Stimulated activated CD8-positive, alpha-beta memory T cell treated with anti-CD3 and anti-CD28 coated beads, Interleukin-15, amount 100 ng/mL, for 1 hour (primary cell): ENCODE measurements at places on chromosomes 13 and 19.

DNA sequence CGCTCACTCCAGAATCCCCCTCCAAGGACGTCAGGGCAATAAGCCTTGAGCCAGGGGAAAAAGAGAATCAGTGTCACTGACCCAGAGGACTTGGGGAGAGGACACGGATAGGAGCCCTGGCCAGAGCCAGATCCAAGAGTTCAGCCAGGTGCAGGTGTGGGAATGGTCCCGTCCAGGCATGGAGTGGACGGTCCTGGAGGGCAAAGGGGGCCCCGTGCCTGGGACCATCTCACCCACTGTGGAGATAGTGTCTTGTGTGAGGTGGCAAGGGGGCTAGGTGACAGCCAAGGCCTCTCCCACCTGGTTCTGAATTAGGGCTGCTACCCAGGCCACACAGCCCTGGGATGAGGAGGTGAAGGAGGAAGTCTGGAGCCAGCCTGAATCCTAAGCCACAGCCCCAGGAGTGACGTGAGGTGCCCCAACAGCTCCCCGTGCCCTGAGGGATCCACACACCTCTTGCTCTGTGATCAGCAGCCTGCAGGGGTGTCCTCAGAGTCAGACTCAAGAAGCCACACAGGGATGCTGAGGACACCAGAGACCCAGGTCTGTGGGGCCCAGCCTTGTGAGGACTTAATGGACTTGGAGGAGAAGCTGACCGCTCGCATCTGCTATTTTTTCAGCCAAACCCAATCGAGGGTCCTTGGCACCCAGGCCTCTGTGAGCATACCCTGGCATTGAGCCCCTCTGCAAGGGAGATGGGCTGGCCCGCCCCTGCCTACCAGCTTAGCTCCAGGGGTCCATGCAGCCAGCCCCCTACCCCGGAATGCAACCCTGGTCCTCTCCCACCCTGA, 16.4 kb upstream of the ZNF14 start:
- DNase-seq: no peak

GRCh38 chr19:16160943-16161560, 12.3 kb downstream of the CIB3 start:
- DNase-seq: no peak

- no peak for DNase-seq
These were observed 21.4 kb upstream of the UPF3A start for GRCh38 chr13:114259974-114260373.

- DNase-seq: no peak
These were observed 7.7 kb downstream of the DZIP1 start for GRCh38 chr13:95636853-95637252.

GRCh38 chr13:35927567-35928021, 203.6 kb downstream of the DCLK1 start:
- no peak for DNase-seq

GRCh38 chr19:23528376-23528775, 133.1 kb upstream of the ZNF91 start:
- no peak for DNase-seq

- DNase-seq: no peak
These were observed 431.2 kb upstream of the SLC10A2 start for GRCh38 chr13:103497404-103497803.

GRCh38 chr13:107348471-107348870, 780.5 kb upstream of the ARGLU1 start:
- no peak for DNase-seq

DNA sequence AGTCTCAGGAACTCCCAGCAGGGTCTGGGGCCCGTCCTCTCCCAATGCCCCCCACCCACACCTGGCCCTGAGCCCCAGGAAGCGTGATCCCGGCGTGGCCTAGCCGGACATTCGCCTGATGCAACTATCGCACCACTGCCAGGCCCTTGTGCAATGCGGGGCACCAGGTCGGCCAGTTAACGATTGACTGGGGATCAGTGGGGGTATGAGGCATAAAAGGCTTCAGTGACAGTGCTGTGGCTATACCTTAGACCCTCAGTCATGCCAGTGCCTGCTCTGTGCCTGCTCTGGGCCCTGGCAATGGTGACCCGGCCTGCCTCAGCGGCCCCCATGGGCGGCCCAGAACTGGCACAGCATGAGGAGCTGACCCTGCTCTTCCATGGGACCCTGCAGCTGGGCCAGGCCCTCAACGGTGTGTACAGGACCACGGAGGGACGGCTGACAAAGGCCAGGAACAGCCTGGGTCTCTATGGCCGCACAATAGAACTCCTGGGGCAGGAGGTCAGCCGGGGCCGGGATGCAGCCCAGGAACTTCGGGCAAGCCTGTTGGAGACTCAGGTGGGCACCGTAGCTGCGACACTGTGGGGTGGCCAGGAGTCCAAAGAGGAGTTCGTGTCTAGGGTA, at the start of gene ANGPTL8:
Gene ANGPTL8, plus strand, starts transcription at position 243 of the 624 bp plus-strand sequence. Its CDS starts 19 bp downstream, at position 262.
- DNase-seq: no peak

DNA sequence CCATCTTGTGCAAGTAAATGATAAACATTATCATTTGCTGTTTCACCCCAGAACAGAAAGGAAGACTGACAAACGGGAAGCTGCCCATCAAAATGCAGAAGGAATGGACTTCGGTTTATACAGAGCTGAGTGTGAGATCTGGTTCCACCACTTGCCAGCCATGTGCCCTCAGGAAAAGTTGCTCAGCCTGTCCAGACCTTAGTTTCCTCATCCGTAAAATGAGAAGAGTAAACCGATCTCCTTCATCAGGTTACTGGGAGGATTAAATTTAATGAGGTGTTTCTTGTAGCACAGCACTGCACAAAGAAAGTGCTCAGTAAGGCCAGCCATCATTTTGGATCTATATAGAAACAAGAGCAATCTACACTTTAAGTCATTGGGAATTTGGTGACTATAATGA, 36.7 kb upstream of the SERP2 start:
- DNase-seq: no peak

DNA sequence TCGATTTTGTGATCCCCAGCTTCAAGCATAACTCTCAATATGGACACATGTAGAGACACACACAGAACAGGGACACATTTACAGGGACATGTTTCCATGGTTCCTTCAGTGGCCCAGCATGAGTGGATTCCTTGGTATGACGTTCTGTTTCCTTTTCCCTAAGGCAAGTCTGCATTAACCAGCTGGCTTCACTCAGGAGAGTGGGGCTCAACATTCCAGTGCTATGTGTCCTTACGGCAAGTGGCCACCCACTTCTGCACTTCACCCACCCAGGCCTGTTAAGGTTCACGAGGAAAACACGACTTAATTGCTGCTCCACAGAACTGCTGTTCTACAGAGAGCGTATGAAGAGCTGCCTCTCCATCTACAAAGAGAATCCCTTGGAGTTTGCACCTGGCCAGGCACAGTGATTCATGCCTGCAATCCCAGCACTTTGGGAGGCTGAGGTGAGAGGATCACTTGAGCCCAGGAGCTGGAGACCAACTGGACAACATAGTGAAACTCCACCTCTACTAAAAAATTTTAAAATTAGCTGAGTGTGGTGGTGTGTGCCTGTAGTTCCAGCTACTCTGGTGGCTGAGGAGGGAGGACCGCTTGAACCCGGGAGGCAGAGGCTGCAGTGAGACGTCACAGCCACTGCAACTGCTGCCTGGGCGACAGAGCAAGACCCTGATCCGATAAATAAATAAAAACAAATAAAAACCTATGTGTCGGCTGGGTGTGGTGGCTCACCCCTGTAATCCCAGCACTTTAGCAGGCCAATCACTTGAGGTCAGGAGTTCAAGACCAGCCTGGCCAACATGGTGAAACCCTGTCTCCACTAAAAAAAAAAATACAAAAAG, 32.5 kb downstream of the BRD4 start:
- no peak for DNase-seq

DNA sequence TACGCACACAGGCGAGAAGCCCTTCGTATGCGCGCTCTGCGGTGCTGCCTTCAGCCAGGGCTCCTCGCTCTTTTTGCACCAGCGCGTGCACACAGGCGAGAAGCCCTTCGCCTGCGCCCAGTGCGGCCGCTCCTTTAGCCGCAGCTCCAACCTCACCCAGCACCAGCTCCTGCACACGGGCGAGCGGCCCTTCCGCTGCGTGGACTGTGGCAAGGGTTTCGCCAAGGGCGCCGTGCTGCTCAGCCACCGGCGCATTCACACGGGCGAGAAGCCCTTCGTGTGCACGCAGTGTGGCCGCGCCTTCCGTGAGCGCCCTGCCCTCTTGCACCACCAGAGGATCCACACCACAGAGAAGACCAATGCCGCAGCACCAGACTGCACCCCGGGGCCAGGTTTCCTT, 4.7 kb downstream of the ZNF324B start:
- no peak for DNase-seq

DNA sequence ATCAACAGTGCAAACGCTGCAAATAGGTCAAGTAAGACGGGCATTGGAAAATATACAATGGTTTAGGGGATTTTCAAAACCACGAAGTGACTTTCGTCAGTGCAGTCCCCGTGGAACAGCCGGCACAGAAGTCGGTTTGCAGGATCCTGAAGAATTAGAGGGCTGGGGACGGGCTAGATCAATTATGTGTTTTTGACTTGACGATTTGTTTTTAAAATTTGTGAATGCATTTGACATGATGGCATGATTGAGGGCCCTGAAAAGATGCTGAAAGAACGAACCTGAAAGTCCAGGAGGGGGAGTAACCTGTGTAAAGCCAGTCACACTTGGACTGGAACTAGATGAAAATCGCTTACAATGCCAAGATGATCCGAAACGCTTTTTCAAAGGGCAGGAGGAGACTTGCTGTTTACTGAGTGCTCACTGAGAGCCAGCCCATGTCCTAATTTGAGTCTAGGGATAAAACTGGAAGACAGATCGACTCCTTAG, 8.9 kb upstream of the DGKH start:
- DNase-seq: no peak

DNA sequence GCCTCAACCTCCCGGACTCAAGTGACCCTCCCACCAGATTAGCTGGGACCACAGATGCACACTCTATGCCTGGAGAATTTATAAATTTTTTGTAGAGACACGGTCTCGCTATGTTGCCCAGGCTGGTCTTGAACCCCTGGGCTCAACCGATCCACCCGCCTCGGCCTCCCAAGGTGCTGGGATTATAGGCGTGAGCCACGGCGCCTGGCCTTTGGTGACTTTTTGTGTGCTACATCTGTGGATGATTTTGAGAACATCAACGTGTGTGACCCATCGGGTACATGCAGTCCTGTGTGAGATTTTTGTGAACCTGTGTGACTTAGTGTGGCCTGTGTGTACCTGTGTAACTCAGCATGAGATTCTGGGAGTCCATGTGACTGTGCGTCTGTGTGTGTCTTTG, 8.5 kb upstream of the NFIX start:
- no peak for DNase-seq

DNA sequence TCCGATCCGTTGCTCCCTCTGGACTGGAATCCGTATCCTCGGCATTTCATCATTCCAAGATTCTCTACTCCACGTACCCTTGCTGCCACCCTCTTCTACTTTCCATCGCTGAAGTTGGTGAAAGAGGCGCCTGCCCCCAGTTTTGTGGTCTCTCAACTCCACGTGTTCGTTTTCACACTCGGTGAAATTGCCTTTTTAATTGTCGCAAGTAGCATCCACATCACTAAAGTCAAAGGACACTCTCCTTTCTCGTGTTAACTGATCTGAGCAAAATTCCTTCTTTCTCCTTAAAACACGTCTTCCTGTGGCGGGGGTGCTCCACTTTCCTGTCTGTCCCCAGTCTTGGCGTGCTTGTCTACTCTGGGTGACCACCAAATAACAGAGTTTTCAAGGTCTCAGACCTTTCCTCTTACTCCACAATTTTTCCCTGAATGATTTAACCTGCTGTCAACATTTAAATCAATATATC, 1.1 kb upstream of the TMTC4 start:
- DNase-seq: no peak

- no peak for DNase-seq
These were observed 396.7 kb downstream of the RFC3 start for GRCh38 chr13:34214686-34215085.

- DNase-seq: no peak
These were observed 606.5 kb downstream of the UQCRFS1 start for GRCh38 chr19:28606269-28607032.

- no peak for DNase-seq
These were observed 19.3 kb upstream of the SDHAF1 start for GRCh38 chr19:35975608-35976214.

DNA sequence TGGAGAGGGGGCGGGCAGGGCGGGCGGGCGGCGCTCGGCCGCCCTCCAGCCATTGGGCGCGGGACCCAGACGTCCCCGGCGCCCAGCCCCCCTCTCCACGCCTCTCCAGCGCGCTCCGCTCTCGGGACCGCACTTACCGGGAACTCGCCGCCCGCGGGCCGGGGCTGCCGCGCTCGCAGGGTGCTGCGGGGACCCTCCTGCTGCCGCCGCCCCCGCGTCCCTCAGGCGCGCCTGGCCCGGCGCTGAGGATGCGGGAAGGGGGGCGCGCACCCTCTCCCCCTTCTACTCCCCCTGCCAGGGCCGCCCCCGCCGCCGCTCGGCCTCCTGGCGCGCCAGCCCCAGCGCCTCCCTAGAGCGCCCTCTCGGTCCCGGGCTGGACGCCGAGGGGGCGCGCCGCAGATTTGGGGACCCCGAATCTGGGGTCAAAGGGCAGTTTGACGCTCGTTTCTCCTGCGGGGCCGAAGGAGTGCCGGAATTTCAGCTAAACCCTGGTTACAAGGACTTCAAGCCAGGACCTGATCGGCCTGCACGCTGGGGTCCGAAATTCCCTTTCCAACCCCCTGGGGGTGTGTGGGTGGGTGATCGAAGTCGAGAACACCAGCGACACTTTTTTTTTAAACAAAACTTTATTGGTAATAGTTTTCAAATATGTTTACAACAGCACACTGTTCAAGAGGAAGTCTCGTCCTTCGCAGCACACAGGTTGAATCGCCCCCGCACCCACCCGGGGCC, 696 bp upstream of the SAMD1 start:
- no peak for DNase-seq

GRCh38 chr13:23644126-23644419, 73.9 kb downstream of the TNFRSF19 start:
- DNase-seq: no peak

- no peak for DNase-seq
These were observed 4.7 kb downstream of the PTH2 start for GRCh38 chr19:49418511-49418910.

DNA sequence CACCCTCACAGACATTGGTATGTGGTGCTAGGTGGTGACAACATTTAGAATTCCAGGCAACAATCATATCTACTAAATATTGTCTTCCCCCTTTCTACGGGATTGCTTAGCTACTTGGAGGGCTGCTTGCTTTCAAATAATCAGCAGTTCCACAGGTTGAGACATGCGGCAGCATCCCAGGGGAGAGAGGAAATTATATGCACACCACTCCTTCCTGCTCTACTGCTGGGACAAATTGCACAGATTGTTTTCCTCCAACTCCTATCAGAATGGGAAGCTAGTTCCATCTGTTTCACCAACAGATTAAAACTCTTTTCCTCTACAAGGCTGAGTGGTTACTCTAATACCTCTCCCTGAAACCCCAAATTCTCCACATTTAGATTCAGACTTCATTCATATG, 275.4 kb downstream of the DNAJC15 start:
- DNase-seq: no peak

- DNase-seq: no peak
These were observed 1.0 kb downstream of the MIA start for GRCh38 chr19:40776364-40776763.

- no peak for DNase-seq
These were observed 462 bp upstream of the MPHOSPH8 start for GRCh38 chr13:19632915-19633478.
